Stimulated activated memory B cell treated with anti-CD40 and anti-IgM and Interleukin-4, amounts not matched to agents 10 μg/mL and 1 μg/mL and 100 μg/mL, for 72 hours (primary cell): ENCODE measurements at places on chromosomes 3 and 15.

DNA sequence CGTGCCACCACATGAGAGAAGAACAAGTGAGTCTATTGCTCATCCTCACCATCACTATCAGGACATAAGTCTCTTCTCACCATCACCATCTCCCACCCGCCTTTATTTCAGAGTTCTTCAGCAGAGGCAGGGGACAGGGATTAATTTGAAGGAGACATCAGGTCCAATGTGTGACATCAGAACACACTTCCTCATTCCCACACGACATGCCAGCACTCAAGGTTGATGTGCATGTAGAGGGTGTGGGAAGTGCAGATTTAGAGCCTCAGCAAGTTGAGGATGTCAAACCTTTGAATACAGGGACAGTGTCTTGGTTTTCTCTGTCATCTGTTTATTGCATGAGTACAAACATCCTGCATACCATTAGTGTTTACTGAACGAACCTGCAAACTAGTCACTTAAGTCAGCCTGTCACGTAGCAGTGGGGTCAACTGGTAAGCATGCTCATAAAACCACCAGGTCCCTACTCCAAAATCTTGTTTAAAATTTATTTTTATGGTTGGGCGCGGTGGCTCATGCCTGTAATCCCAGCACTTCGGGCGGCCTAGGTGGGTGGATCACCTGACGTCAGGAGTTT is 104.4 kb downstream of the MYLK start:
- H3K4me1 ChIP-seq: no peaks in the 10 kb centered on the region
- H3K36me3 ChIP-seq: no peaks in the 10 kb centered on the region
- no peak overlapping the region for H3K27ac ChIP-seq
- peaks cover 18% of the 10 kb centered on the region for H3K27me3 ChIP-seq
- ATAC-seq: no peak

DNA sequence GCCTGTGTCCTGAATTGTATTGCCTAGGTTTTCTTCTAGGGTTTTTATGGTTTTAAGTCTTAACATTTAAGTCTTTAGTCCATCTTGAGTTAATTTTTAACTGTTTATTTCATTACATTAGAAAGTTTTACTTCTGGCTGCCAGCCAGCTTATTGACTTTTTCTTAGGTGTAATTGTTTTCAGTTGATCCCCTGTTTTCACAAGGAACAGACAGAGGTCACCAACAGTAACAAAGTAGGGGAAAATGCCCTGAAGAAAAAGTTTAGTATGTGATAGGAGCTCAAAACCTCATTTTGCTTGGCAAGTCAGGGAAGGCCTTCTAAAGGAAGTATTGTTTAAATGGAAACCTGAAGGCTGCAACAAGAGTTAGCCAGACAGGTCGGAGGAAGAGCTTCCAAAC is 10.4 kb downstream of the WDR48 start:
- H3K4me3 ChIP-seq: no peak overlapping the region
- no peak for ATAC-seq
- H3K27me3 ChIP-seq: no peaks in the 10 kb centered on the region

DNA sequence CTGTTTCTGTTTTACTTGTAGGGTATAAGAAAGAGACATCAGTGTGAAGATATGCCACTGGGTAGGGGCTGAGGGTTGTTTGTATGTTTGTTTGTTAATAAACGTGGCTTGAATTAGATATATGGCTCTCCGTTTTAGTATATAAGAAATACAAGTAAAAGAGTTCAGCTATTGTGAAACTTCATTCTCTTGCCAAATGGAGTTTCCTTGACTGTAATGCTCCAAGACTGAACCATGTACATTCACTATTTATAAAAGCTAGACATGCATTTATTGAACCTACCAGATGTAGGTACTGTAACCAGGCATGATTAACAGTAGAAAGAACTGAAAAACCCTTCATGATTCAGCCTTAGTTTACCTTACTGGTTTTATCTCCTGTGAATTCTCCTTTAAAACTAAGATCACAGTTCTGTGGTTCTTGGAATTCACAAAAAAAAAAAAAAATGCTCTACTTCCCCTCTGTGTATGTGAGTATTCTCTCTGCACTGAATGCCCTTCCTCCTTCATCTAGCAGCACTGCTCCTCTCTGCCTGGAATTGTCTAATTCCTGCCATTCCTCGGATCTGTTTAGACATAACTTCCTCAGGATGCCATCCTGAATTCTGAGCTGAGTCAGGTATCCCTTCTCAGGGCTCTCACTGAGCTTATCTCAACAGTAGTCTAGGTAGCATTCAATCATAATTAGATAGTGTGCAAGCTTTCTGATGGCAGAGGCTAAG is 504.4 kb downstream of the FHIT start:
- no peaks in the 10 kb centered on the region for H3K4me1 ChIP-seq
- H3K4me3 ChIP-seq: no peak overlapping the region
- no peak overlapping the region for H3K27ac ChIP-seq
- no peak for ATAC-seq
- no peaks in the 10 kb centered on the region for H3K27me3 ChIP-seq

- H3K36me3 ChIP-seq: no peaks in the 10 kb centered on the region
- H3K4me3 ChIP-seq: no peak overlapping the region
- no peaks in the 10 kb centered on the region for H3K4me1 ChIP-seq
- ATAC-seq: no peak
- H3K27ac ChIP-seq: no peak overlapping the region
Observed at GRCh38 chr15:48855501-48856440, 22.2 kb upstream of the EID1 start.

DNA sequence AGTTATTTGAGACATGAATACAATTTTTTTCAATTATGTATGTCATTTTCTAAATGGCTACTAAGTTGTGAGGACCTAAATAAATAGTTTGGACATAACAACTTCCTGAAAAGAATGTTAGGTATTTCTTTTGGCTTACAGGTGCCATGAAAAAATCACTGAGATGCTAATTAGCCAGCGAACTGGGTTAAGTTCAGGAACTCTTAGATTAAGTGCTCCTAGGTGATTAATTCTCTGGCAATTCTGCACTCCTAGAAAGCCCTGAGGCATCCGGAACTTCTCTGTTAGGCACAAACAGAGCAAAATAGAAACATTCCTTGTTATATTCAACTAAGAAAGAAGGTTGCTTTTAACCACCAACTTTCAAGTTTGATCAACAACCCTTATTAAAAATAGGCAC is 192.3 kb downstream of the STAG1 start:
- H3K4me1 ChIP-seq: peaks cover 5% of the 10 kb centered on the region
- H3K36me3 ChIP-seq: peaks cover 21% of the 10 kb centered on the region
- no peak overlapping the region for H3K27ac ChIP-seq
- ATAC-seq: no peak
- no peaks in the 10 kb centered on the region for H3K27me3 ChIP-seq

DNA sequence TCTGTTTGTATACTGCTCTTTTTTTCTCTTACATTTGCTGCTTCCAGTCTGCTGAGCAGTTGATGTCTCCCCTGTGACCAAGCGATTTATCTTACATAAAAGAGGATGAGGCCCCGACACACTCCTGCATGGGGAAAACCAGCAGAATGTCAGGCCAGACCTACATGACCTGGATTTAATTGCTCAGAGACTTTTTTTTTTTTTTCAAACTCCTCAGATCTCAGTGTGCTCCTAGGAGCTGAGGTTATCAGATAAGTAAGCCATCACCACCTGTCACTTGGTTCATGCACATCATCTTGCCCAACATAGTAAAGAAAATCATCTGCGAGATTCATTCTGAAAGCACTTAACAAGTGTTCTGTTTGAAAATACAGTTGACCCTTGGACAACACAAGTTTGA is 163.1 kb downstream of the PLCL2 start:
- H3K27ac ChIP-seq: no peak overlapping the region
- peaks cover 53% of the 10 kb centered on the region for H3K4me1 ChIP-seq
- no peak for ATAC-seq
- H3K4me3 ChIP-seq: no peak overlapping the region
- peaks cover 87% of the 10 kb centered on the region for H3K36me3 ChIP-seq
